Adrenal gland (tissue), 19 donors: ENCODE measurements at places on chromosomes 3 and 15.
A peak's percentile ranks its signal among the peaks of the same experiment; 100 is the strongest.

- DNase-seq, result no peak
Measured at GRCh38 chr15:49190586-49190985, 20.5 kb downstream of the GALK2 start.

DNA sequence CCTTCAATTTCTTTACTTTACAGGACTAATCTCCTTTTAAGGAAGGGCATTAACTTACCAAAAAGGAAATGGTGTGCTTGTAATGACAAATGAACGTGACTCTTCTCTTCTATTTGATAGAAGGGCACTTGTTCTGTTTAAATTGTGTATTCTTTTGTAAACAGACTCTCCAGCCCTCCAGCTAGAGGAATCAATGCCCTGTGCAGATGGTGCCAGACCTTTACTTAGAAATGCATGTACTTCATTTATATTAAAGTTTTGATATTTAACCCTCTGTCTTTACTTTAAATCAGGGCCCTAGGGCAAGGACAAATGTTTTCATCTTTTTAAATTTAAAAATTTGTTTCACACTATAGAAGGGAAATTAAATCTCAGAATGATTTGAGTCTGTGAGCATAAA is 355.1 kb downstream of the GBE1 start:
- DNase-seq, result no peak

GRCh38 chr3:129439817-129440617 is at the start of the genes IFT122 and MBD4:
Gene IFT122, plus strand, starts transcription at chr3:129440224. Its CDS starts 107 bp downstream, at chr3:129440331.
Gene MBD4, minus strand, starts transcription at chr3:129439948. Its CDS starts 115 bp downstream, at chr3:129439833.
- DNase-seq, result peak; percentile 98

DNA sequence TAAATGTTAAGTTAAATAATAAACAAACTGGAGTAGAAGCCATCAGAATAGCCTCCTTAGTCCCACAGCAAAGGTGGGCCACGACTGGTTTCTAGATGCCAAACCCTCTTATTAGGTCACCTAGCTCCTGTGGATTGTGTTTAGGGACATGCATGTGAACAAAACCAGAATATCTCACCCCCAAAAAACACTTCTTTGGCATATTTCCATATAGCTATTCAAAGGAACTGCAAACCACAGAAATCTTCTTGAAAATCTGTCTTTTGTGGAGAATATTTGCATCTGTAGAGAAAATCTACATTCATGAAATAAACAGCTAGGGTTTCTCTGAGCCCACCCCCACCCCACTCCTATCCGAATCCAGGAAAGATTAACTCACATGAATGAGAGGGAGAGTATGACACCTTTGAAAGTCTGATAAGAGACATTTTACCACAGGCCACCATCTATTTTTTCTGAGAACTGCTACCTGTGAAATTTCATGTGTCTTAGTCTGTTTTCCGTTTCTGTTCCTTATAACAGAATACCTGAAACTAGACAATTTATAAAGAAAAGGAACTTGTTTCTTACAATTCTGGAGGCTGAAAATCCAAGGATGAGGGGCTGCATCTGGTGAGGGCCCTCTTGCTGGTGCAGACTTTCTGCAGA is 159.4 kb downstream of the NEK10 start:
- no peak for DNase-seq

DNA sequence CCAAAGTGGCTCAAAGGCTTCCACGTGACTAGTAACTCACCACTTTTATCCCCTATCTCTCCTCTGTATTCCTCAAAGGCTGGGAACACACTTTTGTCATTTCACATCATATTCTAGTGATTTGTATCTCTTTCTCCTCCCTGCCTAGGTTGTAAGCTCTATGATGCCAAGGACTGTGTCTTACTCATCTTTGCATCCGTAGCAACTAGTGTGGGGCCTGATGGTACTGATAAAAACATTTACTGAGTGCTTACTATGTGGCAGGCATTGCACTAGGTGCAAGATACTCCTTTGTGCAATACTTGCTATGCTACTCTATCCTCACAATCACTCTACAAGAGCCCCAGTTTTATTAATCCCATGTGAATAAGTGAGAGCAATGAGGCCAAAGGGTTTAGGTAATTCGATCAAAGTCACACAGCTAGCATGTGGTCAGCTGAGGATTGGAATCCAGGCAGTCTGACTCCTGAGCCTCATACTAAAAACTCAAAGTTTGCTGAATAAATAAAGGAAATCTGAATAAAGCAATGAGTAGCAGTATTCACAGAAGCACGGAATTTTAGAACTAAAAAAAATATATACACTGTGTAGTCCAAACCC is 342.6 kb upstream of the ICE2 start:
- no peak for DNase-seq

GRCh38 chr3:112633191-112633590 is 7.8 kb downstream of the CCDC80 start:
- no peak for DNase-seq

DNA sequence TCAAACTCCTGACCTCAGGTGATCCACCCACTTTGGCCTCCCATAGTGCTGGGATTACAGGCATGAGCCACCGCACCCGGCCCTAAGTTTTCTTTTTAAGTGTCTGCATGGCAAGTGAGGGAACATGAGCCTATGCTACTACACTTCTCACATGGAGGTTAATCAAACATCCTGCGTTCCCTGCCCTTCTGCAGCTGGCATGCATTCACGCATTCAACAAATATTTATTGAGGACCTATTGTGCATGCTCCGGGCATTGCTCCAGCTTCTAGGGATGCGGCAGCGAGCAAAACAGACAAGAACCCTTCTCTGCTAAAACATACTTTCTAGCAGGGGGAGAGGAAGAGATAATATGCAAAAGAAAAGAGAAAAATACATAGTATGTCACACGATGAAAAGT is 42.6 kb upstream of the ACKR4 start:
- no peak for DNase-seq

DNA sequence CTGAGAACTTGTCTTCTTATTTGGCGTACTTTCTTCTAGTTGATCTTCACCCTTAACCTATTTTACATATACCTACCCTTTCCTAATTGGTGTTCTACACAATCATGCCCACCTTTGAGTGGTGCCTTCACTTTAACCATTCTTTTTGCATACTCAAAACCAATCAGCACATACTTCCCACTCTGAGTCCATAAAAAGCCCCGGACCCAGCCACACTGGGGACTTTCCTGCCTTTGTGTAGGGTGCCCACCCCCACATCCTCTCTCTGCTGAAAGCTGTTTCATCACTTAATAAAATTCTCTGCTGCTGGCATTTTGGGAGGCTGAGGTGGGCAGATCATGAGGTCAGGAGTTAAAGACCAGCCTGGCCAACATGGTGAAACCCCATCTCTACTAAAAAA is 15.9 kb upstream of the CHST2 start:
- DNase-seq, result no peak

DNA sequence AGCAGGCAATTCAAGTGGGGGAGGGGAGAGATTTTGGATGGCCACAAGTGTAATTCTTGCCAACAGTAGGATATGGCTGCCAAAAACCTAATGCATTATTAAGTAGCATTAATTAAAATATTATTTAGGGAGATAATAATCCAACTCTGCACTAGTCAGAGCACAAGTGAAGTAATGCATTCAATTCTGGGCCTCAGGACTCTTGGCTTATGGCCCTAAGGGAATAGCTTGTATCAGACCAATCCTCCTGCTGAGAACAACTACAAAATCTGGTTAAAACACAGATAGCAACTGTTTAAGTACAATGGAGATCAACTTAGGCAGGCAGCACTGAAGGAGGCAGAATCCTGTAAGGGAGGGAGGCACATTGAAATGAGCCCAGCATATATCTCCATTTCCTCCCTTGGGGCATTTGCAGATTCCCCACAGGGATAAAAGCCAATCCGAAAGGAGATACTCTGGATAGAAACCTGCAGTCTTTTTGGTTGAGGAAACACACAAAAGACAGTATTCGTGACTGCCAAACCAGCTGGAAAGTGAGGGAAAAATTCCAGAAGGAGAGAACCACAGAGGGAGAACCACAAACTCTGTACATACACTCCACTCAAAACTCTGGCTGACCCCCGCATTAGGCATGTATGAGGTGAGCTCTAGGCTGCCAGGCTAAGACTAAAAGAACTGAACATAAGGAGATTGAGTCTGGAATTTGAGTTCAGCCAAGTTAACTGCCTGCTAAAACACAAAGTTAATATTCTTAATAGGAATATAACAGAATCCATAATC is 57.4 kb downstream of the ETFA start:
- no peak for DNase-seq

GRCh38 chr3:157810924-157811718 is 295.1 kb downstream of the SHOX2 start:
- DNase-seq, result no peak

GRCh38 chr15:101434032-101434920 is 55.2 kb downstream of the PCSK6 start:
- no peak for DNase-seq

- no peak for DNase-seq
Measured at GRCh38 chr3:112560307-112560706, 1.5 kb downstream of the ATG3 start.

DNA sequence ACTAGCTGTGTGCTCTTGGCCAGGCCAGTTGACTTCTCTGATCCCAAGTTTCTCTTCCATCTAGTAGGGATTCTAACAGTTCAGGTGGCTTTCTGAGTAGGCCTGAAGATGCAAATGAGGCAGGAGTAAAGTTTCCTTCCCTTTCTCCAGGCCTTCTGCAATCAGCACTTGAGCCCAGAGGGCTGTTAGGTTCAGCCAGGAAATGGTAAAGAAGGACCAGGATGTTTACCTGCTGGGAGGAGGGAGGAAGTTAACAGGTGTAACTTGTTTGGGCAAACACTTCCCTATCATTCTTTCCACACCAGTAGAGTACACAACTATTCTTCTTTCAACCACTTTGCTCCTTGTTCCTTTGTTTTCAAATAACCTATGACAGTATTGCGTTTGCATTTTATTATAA is 13.3 kb upstream of the TNFSF10 start:
- DNase-seq, result no peak

DNA sequence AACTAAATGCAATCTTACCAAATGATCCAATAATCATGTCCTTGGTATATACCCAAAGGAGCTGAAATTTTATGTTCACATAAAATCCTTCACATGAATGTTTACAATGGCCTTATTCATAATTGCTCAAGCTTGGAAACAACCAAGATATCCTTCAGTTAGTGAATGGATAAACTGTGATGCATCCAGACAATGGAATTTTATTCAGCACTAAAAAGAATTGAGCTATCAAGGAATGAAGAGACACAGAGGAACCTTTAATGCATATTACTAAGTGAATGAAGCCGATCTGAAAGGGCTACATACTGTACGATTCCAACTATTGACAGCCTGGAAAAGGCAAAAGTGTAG is 168.4 kb downstream of the PDE8A start:
- no peak for DNase-seq

DNA sequence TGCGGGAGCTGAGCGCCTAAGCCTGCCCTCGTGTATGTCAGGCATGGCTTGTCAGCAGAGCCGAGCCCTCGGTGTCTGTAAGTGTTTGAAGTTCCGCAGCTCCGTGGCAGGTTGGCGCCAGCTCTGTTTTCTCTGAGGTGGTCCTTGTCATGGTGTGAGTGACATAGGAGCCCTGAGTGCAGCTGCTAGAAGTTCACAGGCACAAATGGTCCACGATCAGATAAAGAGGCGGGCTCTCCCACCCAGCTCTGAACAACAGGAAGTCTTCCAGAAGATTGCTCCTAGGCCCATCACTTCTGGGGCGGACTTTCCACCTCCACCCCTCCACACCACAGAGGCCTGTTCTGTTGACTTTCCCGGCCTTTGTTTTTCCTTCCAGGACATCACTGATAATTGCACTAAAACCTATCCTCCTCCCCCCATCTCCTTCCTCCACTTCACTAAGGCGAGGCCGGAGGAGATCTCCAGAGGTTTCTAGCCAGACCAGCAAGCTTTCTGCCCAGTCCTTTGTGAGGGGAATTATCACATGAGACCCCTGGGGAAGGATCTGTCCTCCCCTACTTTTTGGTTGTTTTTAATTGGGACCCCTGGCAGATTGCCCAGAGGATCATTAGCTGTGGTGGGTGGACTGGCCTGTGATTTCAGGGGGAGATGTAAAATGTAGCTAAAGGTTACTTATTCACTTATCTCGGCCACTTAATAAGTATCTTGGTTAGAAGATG is 19.9 kb downstream of the ITPR1 start:
- DNase-seq, result no peak

- DNase-seq, result no peak
Measured at GRCh38 chr3:74423867-74424266, 190.6 kb downstream of the CNTN3 start.

DNA sequence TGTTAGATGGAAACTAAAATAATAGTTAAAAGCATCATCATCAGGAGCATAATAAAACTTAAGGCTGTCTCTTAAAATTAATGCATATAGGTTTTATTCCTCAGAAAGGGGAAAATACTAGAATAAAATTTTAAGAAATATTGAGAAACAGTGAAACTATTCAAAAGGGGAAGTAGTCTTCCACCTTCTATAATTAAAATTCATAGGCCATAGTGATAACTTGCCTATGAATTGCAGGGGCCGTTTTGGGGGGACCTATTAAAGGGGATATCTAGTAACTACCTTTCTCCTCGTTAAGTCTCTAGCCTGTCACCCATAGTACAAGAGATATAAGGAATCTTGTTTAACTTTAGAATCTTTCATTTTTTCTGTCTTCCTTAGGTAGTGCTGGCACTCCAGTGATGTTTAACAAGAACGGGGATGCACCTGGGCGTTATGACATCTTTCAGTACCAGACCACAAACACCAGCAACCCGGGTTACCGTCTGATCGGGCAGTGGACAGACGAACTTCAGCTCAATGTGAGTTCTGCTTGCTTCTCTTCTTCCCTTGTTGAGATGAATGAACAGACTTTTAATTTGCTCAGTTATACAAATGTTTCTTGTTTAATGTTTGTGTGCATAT is 600.4 kb downstream of the GRM7 start:
- no peak for DNase-seq

DNA sequence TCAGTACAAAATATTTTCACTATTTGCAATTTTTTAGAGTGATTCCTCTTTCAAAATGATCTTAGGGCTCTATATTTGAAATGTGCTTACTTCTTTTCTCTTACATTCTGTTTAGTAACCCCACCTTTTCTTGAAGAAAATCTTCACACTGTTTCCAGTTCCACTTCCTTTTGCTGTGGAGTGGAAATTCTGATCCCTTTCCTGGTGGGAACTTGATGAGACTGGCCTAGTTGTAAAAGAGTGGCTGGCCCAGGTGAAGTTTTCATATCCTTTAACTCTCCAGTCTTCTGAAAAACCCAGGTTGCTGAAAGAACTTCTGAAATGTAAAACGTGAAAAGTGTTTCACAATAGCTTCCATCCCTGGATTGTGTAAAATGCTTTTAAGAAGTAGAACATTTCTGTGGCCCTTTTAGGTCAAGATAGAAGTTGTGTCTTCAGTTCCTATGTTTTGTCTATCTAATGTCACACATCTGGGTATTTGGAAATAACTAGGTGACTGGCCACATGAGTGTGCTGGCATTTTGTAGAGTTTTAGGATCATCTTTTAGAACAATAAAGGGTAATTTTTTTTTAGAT is 84.8 kb upstream of the LRIG1 start:
- DNase-seq, result no peak

GRCh38 chr3:9826815-9827573 is 16.8 kb downstream of the RPUSD3 start:
- DNase-seq, result no peak

- DNase-seq, result no peak
Measured at GRCh38 chr15:52710708-52711389, 31.7 kb upstream of the ATOSA start.

- no peak for DNase-seq
Measured at GRCh38 chr3:168249205-168249549, 153.5 kb upstream of the GOLIM4 start.

GRCh38 chr3:194469977-194470376 is 16.8 kb downstream of the ATP13A3 start:
- DNase-seq, result no peak

- no peak for DNase-seq
Measured at GRCh38 chr3:120057626-120058025, 36.6 kb downstream of the GSK3B start.
